ENCODE measurements at places on chromosomes 1 and 21. TPM values are rescaled to one million over a fixed set of nuclear protein-coding genes. Genes with fewer than 3 reads are reported as not detected.

DNA sequence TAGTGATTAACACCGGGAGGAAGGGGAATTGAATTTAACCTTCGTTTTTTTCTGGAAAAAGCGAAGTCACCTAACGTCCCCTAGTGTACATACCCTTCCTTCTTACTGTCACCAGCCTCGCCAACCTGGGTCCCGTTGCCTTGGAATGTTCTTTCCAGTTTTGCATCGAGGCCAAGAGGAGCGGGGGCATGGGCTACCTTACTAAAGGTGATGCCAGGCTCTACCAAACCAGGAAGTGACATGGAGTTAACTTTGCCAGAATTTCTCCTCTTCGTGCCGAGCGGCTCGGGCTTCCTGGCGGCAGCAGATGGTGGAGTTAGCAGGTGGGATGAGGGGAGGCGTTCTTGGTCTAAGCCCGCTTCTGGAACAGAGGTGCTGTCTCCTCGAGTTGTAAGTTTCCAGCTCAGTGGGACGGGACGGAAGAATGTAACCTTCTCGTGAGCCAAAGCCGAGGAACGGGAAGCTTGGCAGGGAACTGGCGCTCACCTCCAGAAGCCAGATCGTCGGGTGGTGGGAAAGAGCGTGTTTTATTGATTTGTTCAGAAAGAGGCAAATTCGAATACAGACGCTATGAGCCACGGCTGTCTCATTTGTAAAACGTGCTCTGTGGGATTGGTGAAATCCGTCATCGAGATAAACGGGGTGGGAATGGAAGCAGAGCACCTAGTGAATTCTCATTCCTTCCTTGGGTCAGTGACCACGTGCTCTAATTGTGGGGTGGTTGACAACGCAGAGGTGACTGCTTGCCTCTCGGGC is 486 bp downstream of the NIPAL3 start:
- DNase-seq, result no peak
- H3K27me3 ChIP-seq, result no peaks in the 10 kb centered on the region
- peak overlapping the region; percentile 80 for H3K4me3 ChIP-seq
- H3K36me3 ChIP-seq, result no peaks in the 10 kb centered on the region
- peaks cover 13% of the 10 kb centered on the region for H3K4me1 ChIP-seq

GRCh38 chr1:87829360-87829759 is 500.7 kb downstream of the LMO4 start:
- H3K36me3 ChIP-seq, result no peaks in the 10 kb centered on the region
- no peak overlapping the region for H3K27ac ChIP-seq
- H3K4me1 ChIP-seq, result no peaks in the 10 kb centered on the region
- no peak overlapping the region for H3K4me3 ChIP-seq
- H3K27me3 ChIP-seq, result no peaks in the 10 kb centered on the region
- no peak for DNase-seq

The RNF220 gene
- 66.9 TPM for total RNA-seq

The PRDX1 gene
- total RNA-seq, result 452 TPM

- H3K27me3 ChIP-seq, result no peaks in the 10 kb centered on the region
- no peaks in the 10 kb centered on the region for H3K4me1 ChIP-seq
- H3K4me3 ChIP-seq, result no peak overlapping the region
Measured at GRCh38 chr1:99474350-99474893, 171.5 kb upstream of the PALMD start.
